ENCODE measurements at places on chromosomes 2 and 18.

DNA sequence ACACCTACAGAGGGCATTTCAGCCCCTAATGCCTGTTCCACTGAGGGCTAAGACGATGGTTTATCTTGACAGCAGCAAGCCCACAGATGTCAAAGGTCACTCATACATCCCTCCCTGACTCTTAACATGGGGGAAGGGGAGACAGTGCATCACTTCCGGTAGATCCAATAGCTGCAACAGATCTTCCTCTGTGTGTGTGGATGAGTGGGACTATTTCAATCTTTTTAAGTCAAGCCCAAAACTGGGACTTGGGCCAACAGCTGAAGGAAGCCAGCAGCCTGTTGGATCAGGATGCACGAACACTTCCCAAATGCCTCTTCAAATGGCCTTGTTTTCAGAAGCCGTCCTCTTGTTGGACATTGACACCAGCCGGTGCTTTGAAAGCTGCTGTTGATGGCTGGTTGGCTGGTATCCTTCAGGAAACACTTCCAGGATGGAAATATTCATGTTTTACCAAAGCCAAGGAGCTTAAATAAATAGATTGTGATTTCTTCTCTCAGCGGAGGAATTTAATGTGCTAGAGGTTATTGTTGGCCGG, 59.2 kb downstream of the IL1R2 start:
- DNase-seq: no peak

DNA sequence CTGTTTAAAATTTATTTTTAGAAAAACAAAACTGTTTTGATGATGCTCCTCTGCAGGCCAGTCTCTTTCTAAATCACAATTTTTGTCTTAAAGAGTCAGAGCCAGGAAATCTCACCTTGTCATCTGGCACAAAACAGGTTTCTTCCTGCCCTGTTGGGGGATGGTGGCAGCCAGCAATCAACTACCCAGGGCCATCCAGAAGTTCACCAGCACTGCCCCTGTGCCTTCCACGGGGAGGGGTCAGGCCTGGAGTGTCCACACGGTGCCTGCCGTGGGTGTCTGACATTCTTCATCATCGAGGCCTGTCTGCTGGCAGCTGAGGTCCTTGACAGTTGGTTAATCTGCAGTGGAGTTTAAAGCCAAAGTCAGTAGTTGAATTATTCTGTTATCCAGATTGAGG, 40.0 kb upstream of the BMP10 start:
- DNase-seq: no peak

- no peak for DNase-seq
These were observed 14.9 kb downstream of the MRPS9 start for GRCh38 chr2:105052773-105053172.

DNA sequence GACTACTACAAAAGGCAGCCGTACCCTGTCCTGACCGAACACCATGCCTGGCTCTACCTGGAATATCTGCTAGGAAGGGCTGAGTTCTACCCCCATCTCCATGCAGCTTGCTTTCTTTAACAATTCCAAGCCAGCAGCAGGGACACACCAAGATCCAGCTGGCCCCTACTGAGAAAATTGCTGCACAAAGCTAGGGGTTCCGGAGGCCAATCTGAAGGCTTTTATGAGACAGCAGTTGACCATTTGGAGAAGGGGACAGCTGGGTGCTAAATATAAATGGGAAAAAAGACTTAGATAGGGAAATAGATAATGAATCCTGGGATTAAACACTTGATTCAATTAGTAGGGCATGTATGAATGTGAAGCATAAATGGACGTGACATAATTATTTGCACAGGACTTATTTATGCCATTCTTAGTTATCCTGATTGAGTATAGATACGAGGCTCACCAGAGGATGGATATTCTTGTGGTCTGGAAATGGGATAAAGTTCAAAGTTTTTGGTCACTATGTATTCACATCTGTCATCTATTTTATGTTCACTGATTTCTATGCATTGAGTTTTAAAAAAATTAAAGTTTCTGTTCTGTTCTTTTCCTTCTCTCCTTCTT, 204.0 kb downstream of the ZNF521 start:
- DNase-seq: no peak

DNA sequence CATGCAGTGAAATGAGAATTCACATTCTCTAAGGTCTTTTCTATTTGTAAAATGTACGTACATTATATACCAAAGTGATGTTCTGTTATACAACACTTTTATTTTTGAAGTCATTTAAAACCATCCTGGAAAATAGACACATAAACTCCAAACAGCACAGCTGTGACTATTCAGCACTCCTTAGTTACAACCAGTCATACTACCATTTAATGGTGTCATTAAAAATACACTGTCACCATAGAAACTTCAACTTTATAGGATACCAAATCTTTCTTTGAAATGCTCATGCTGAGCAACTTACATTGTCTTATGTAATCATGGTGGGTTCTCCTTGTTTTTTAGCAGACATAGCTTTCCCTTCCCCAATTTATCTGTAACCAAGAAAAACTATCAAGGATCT, 85.3 kb downstream of the METTL4 start:
- no peak for DNase-seq

DNA sequence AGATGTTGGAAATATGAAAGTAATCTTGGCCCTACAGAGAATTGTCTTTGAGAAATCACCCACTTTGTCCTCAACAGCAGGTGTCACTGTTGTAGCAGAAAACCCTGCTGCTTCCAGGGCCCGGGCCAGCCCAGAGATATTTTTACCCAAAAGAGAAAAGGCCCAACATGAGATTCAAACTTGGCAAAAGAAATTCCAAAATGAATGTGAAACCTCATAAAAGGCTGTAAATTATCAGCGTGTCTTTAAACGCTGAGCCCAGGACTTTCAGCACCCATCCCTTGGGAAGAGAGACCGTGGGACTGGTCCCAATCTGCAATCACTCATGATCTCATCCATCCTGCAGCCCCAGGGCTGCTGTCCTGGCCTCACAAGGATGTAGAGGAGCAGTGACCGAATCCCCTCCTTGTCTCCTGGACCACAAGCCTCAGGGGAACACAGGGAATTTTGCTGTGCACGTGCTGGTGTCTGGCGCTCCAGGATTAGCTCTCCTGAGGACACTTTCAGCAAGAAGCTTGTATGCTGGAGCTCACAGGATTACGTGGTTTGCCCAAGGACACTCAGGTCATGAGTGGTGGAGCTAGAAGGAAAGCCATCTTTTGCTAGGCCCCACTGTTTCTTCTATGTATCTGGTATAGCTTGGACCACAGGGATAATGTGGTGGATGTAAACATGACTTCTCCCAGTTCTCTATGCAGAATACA, 202.1 kb downstream of the RNF144A start:
- no peak for DNase-seq

GRCh38 chr18:3689986-3690763, 240.2 kb downstream of the TGIF1 start:
- DNase-seq: no peak

- DNase-seq: no peak
These were observed 70.2 kb upstream of the SH3BP4 start for GRCh38 chr2:234881413-234882241.

GRCh38 chr2:39099870-39100728, 20.8 kb downstream of the SOS1 start:
- no peak for DNase-seq

DNA sequence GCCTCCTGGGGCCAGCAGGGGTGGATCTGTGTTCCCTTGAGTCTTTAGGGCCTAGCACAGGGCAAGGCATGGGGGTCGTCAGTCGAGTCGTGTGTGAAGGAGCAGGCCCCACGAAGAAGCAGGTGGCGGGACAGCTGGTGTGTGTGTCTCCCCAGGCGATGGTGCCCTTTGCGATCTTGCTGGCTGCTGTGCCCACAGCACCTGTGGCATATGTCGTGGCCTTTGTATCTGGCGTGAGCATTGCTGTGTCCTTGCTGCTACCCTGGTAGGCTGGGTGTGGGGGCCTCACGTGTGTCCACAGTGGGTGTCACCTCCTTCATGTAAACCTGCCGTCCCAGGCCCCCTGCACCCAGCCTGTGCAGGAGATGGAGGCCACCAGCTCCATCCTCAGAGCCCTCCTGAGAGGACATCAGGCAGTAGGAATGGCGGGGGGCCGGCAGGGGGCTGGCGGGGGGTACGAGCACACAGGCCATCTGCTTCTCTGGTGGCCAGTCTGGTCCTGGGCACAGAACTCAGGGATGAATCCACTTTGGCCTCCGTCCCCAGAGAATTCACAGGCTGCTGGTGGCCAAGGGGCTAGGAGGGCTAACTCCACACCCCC, 13.2 kb downstream of the MFSD2B start:
- DNase-seq: no peak

DNA sequence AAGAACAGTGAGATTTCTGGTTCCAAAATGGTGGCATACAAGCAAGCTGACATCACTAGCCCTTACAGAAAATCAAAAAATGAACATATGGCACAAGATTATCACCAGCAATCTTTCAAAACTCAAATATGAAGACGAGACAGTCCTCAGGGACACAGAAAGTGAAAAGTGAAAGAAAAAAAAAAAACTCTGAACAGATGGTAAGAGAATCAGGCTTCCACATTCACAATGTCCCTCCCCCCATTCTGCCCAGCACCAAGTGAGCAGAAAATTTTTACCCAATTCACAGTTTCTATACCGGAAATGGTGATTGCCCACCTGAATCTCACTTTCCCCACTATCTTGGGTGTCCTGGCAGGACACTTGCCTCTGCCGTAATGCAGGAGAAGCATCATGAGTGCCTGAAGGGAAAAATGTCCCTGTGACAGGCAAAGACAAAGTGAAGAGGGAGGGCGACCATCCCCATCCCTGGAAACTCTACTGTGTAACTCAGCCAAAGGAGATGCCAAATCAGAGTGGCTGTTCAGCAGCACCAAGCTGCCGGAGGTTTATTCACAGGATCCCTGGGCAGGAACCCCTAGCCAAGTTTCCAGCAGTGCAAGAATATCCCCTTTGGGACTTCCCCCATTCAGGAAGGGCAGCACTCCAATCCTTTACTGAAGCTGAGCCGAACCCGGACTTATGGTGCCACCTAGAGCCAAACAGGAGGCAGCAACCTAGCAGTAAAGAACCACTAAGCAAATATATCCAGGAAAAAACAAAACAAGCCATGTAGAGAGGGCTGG, 312.2 kb downstream of the LRATD1 start:
- no peak for DNase-seq

- no peak for DNase-seq
These were observed 15.0 kb upstream of the CPS1 start for GRCh38 chr2:210541290-210541902.

DNA sequence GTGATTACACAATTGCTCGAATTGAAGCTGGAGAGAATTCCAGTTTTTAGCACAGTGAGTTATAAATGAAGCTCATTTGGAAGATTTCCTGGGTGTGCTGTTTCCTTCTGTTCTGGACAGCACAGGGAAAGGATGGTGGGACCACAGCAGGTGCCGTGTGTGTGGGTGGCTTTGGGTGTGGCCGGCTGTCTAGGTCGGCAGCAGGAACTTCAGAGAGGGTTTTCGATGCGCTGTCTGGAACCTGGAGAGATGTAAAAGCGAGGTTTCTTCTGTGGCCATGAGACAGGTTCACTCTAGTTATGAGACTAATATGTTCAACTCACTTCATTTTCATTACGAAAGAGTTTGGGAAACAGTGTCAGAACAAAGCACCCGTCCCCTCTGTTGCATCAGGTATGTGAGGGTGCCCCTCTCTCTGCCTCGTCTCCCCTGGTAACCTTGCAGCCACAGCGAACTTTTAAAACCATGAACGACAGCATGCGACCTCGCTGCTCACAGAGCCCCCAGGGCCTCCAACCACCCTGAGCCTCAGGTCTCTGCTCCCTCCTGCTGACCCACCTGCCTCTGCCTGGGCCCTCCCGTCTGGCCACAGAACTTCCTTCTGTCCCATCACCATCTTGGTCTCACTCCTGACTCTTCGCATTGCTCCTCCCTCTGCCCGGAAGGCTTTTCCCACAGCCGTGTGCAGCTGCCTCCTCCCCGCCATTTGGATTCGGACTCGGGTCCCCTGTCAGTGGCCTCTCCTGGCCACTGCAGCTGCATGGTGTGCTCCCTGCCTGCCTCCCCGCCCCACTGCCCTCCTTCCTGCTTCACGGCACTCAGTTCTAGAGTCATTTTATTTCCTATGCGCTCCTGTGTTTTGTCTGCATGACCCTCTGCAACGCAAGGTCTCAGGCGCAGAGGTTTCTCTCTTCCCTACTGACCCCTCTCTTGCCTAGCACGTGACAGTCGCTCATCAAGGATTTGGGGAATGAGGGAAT, 151.2 kb downstream of the NDUFA10 start:
- DNase-seq: no peak

- no peak for DNase-seq
These were observed 19.4 kb downstream of the FAM110C start for GRCh38 chr2:26891-27290.

GRCh38 chr18:7259475-7259874, 28.6 kb downstream of the LRRC30 start:
- DNase-seq: no peak

- no peak for DNase-seq
These were observed 195.3 kb upstream of the SMAD2 start for GRCh38 chr18:48125724-48126123.

DNA sequence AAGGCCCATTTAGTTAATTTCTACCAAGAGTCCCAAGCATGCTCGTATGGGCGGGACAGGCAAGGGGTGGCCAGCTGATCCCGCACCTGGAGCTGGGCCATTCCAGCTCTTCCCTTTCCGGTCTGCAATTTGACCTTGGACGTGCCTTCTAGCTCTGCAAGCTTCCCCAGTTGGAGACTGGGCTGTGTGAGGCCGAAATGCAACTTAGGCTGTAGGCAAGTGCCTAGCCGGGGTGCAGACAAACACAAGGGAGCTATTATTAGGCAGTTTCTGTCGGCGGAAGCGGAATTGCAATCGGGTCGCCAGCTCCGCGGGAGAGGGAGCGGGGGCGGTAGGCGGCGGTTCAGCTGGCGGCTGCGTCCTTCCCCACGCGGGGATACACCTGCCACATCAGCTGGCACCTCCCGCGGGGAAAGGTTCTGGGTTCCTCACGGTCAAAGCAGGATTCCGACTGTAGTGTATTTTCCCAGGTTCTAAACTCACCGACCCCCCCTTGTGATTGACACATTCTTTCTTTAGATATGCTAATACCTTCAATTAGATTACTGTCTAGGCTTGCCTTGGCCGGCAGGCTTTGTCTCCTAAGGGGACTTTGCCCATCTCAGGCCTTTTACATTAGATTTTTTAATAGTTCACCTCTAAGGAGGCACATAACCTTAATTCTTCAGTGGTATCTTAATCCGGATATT, 17.1 kb upstream of the ZNF532 start:
- DNase-seq: no peak

DNA sequence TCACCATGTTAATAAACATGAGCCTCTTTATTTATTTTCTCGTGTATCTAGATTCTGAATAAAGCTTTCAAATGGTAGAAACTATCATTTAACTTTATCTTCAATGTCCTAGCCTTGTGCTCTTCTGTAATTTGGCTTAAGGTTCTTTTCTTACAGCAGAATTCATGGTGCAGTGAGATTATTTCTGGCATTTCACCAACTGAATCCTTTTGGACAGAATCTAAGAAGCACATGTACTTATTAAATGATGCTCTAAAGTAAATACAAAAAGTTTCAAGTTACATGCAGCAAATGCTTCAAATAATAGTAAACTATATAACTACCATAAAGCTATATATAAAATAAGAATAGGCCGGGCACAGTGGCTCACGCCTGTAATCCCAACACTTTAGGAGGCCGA, 65.9 kb downstream of the AP1S3 start:
- no peak for DNase-seq
